D721Med (cell line): ENCODE measurements at places on chromosomes 1 and 21.
A peak's percentile ranks its signal among the peaks of the same experiment; 100 is the strongest.

DNA sequence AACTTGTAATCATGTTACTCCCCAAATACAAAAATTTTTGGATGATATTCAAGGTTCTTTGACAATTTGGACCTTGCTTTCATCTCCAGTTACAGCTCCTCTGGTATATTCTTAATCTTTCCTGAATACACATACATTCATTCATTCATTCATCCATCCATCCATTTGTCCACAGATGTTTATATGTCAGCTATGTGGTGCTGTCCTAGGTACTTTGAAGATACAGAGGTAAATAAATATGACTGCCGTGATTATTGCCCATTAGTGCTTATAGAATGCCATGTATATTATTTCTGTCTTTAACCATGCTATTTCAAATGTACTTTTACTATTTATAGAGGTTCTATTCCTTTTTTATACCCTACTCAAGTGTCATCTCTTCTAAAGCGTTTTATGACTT is 72.1 kb downstream of the SYT14 start:
- no peak for DNase-seq

- no peak for DNase-seq
Observed at GRCh38 chr1:232319072-232319471, 310.9 kb downstream of the SIPA1L2 start.

DNA sequence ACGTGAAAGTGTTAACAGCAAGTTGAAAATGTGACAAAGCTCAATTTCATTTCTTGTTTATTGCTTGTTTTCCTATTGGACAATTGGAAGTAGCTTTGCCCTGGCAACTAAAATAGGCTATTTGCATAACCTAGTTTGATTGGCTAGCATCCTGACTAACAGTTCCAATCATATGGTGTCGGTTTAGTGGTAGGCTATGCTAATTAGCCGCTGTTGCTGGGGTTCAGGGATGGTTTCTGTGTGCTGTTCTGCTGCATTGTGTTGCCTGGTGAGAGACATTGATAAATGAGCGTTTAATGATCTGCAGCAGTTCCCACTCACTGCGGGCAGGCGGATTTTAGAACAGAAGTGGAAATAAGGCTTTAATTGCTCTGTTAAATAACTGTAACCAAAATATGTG is 68.5 kb downstream of the DYRK1A start:
- DNase-seq, result peak; percentile 21

DNA sequence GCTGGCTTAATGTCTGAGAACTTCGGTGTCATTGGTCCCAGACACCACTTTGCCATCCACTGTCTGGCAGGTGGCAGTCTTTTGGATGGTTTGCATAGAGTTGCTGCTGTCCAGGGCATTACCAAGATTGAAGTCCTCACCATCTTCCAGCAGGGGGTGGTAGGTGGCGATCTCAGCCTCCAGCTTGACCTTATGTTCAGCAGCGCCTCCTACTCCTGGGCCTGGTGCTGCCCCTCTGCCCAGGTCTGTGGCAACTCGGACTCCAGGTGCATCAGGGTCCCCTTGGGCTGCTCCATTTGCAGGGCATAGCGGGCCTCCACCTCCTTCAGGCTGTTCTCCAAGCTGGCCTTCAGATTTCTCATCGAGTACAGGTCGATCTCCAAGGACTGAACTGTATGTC is 573.3 kb upstream of the NCAM2 start:
- no peak for DNase-seq

- DNase-seq, result no peak
Observed at GRCh38 chr21:21188513-21189195, 190.4 kb downstream of the NCAM2 start.

- DNase-seq, result no peak
Observed at GRCh38 chr1:96488777-96489176, 232.8 kb upstream of the PTBP2 start.

DNA sequence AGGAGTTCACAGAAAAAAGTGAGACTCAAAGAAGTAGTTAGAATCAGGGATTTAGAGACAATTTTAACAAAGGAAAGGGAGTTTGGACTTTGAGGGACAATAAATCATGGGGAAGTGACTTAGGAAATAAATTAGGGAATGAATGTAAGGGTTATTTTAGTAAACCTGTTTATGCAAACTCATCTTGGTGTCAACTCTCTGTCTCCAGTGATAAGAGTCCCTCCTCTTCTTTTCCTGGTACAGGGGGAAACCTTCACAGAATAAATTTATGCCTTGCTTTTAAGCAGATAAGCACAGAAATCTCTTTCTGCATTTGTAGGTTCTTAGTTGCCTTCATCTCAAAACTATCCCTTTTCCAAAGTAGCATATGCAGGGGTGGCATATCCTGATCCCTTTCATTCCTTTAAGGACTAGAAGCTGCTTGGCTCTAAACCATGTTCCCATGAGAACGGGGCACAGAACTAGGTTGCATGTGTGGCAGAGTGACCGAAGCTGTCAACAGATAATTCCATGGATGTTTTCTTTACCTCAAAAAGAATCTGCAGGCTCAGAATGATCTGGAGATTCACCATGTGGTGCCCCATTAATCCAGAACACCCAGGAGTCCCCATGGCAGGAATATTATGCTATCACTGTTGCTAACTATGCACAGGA is 155.4 kb downstream of the ZNF648 start:
- DNase-seq, result no peak

- DNase-seq, result no peak
Observed at GRCh38 chr1:38029685-38030511, 16.7 kb downstream of the POU3F1 start.

DNA sequence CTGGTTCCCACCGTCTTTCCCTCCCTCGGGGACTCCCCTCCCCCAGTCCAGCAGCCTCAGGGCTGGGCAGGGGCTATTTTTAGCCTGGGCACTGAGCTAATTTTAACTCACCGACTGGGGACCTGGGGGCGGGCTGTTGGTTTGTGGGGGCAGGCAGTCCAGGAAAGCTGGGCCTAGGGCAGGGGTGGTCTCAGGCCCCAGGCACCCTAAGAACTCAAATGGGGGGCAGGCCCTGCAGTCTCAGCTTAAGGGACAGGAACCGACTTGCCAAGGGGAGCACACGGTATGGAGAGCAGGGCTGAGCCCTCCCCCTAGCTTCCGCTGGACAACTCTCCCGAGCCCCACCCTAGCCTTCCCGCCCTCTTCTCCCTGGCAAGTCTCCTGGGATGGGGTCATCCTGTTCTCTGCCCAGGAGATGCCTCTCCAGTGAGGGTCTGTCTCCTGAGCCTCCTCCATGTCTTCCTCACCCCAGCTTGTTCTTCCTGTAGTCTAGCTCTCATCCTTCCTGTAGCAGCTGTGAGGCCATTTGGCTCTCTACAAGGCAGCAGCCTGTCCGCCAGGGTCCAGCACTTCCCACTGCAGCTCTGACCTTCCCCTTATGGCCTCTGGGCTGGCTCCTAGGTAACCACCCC is 10.1 kb downstream of the MEF2D start:
- DNase-seq, result peak; percentile 63

DNA sequence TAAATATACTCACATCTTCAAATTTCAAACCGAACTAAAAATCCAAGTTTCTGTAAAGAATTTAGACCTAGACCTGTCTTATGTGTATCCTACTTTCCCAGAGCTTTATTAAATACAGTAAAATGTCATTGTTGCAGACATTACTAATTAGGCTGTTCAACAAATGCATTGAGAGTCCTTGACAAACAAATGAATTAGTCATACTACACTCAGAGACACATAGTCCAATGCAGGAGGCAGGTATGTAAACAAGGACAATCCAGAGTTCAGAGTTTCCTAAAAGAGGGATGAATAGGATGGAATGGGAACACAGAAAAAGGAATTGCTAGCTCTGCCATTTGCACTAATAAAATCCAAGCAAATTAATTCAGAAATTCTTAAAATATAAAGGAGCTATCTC is 1.6 kb upstream of the EGLN1 start:
- DNase-seq, result no peak

DNA sequence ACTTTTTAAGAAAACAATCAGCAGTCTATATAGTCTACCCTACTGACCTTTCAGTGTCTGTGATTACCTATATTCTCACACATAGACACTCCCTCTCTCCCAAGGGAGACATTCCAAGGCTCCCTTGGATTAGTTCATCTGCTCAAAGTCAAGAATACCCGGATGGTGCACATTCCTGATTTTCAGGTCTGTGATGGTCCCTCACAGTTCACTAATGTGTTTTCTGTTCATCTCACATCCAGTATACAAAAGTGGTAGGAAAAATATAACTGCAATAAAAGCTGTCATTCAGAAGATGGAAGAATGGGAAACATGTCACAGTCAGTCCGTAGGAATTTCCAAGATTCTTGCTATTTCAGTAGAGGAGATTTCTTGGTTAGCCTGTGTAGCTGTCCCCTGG is 224.1 kb upstream of the CACYBP start:
- DNase-seq, result no peak

DNA sequence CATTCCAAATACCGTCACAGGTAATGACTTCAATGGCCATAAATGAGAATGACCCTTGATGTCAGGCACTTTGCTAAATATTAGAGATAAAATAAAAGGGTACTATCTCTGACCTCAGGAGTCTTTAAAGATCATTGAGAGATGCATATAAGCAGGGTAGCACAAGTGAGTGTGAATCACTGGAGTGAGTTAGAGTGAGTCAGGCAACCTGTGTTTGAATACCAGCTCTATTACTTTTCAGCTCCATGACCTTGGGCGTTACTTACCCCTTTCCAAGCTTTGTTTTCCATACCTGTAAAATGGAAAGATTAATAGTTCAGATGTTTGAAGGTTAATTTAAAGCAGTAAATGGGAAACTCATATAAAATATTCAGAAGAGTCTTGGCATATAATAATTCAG is 1058.0 kb upstream of the ADGRL4 start:
- no peak for DNase-seq

- DNase-seq, result no peak
Observed at GRCh38 chr1:113742515-113742914, 16.8 kb downstream of the PHTF1 start.

GRCh38 chr1:195185321-195185720 is 1422.9 kb downstream of the KCNT2 start:
- no peak for DNase-seq

GRCh38 chr1:87511449-87511848 is 182.8 kb downstream of the LMO4 start:
- DNase-seq, result no peak

DNA sequence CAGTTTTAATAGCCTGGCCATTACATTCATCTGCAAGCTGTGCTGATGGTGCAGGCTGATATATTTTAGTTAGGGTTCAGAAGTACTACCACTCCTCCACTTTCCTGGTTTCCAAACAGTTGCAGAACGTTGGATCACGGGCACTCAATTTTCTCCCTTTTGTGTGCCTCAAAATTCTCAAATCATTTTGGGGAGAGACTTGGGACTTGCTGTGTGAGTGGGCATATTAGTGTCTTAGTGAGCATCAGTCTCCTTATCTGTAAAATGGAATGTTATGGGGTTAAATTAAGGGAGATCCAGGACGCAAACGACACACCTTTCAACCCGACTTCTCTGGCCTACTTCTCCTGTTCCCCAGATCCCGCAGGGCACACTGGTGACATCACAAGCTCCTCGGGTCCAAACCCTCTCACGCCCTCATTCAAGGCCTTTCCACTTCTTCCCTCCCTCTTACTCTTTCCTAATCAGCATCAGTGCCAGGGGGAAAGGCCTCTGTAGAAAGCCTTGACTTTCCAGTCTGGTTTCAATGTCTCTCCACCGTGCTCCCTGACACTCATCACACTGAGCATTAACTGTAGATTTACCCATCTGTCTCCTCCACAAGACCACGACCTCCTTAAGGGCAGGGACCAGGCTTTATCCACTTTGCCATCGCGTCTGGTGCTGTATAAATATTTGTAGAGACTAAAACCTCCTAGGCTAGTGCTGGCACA is 1.2 kb downstream of the PIGP start:
- DNase-seq, result no peak

DNA sequence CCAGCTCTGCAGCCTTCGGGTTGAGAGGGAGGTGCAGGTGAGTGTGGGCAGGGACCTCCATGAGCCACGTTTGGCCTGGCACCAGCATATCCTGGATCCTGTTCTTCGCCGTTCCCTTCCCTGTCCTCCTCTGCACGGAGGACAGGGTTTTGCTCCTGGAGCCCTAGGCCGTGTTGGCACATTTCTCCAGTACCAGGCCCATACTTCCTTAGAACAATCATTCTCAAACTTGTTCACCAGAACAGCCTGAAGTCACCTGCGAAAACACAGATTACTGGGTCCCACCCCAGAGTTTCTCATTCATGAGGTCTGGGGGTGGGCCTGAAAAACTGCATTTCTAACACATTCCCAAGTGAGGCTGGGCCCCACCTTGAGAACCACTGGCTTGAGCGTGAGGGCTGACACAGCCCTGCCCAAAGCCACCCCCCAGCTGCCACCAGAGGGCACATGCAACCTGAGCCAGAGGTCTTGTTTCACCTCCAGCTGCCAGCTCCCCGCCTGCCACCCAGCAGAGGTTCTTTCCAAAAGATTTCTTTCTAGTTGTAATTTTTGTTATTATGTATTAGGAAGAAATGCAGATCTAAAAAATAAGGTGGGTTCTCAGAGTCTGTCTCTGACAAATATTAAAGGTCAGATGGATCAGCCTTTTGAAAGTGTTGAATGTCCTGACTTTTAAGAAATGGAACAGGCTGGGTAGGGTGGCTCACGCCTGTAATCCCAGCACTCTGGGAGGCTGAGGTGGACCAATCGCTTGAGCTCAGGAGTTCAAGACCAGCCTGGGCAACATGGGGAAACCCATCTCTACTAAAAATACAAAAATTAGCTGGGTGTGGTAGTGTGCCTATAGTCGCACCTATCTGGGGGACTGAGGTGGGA is 39.6 kb upstream of the LDLRAP1 start:
- DNase-seq, result no peak

DNA sequence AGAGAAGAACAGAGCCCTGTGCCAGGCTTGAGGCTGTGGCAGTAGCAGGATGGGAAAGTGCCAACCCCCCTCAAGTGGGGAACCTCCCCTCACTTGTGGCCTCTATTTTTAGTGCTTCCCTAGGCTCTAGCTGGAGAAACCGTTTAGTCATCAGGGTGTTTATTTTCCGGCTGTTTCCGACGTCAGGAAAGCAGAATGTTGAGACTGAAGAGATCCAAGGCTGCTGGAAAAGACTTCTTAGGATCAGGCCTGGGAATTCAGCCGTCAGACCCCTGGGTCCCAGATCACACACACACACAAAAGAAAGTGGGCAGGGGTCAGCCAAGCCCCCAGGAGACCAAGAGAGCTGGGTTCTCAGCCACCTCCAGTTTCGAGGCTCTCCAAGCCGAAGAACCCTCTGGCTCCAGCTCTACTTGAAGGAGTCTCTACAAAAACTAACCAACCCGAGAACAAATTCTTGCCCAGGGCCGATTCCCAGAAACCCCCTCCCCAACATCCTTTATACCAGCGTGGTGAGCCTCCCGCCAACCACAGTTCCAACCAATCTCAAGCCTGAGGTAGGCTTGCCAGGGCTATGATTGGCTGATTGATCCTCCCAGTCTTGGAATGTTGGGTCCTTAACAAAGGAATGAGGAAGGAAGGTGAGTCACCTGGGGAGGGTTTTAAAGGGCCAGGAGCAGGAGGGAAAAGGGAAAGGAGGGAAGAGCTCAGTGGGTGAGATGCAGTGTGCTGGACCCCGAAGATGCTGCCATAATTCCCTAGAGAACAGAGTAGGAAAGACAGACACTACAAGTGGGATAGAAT is 2.5 kb upstream of the MEF2D start:
- DNase-seq, result no peak

GRCh38 chr1:245996811-245997210 is 510.3 kb downstream of the SMYD3 start:
- DNase-seq, result no peak
